ENCODE measurements at places on chromosomes 4 and X.
A peak's percentile ranks its signal among the peaks of the same experiment; 100 is the strongest.

- no peak for DNase-seq
Observed at GRCh38 chrX:112786076-112786475, 54.6 kb downstream of the AMOT start.

DNA sequence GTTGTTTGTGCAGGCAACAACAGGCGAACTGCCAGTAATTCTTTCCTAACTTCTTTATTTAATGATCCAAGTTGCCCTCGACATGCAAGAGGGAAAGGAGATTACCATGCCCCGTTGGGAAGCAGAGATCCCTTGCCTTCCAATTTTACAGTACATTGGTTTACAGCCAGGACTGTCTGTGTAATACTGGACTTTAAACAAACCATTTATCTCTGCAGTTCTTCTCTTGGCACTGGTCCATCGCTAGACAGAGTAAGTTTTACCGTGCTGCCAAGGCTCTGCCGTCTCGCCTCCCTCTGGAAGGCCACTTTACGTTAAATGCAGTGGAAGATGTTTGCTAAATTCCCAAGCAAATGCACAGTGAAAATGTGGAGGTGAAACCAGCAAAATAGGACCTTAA, 660.3 kb upstream of the PRKX start:
- DNase-seq: no peak

DNA sequence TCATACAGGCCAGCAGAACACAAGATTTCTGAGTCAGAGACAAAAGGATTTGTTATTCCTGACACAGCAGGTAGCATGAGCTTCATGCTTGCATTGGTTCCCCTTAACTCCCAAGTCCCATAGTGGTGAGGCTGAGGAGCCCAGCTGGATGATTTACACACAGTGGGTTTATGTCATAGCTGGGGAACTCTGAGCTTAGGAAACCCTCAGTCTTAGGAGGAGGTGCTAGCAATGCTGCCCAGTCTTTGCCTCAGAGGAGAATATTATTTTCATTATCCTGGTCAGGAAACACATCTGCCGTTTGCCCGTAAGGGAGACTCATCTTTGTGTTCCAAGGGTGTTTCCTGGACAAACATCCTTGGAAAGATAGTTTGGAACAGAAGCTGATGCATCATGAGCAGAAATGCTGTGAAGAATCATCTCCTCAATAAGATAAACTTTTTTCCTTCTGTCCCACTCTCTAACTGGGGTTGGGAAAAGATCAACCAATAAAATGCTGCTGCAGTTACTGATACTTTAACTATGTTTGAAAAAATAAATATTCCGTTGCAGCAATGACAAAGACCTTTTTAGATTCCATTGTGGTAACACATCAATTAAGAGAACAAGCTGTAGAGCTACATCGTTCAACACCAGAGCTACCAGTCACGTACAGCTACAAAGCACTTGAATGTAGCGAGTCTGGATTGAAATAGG, 146.8 kb downstream of the DCLK2 start:
- DNase-seq: no peak

GRCh38 chr4:41927796-41928499, 7.3 kb upstream of the TMEM33 start:
- DNase-seq: no peak

DNA sequence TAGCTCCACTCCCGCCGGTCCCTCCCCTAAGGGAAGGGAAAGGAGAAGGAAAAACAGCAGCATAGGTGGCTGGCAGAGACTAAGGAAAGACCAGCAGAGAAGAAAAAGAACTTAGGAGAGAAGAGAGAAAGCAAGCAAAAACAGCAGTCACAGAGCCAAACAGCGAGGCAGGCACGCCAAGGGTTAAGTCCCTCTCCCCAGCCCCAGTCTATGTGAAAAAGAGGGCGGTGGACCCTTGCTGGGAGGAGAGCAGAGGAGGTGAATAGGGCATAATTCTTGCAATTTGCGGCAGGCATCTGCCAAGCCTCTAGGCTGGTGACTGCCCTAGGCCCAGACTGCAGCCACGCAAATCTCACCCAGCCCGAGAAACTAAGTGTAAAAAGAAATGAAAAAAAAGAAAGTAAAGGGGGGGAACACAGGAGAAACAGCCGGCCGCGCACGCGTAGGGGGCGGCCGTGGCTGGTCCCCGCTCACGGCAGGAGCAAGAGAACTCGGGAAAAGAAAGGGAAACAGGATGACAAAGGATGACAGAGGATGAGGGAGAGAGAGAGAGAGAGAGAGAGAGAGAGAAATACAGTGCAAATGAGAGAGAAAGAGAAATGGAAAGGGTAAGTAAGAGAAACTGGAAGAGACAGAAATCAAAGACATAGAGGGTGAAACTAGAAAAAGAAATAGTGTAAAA, 48.6 kb downstream of the MAGEA9 start:
- DNase-seq: peak; percentile 41

DNA sequence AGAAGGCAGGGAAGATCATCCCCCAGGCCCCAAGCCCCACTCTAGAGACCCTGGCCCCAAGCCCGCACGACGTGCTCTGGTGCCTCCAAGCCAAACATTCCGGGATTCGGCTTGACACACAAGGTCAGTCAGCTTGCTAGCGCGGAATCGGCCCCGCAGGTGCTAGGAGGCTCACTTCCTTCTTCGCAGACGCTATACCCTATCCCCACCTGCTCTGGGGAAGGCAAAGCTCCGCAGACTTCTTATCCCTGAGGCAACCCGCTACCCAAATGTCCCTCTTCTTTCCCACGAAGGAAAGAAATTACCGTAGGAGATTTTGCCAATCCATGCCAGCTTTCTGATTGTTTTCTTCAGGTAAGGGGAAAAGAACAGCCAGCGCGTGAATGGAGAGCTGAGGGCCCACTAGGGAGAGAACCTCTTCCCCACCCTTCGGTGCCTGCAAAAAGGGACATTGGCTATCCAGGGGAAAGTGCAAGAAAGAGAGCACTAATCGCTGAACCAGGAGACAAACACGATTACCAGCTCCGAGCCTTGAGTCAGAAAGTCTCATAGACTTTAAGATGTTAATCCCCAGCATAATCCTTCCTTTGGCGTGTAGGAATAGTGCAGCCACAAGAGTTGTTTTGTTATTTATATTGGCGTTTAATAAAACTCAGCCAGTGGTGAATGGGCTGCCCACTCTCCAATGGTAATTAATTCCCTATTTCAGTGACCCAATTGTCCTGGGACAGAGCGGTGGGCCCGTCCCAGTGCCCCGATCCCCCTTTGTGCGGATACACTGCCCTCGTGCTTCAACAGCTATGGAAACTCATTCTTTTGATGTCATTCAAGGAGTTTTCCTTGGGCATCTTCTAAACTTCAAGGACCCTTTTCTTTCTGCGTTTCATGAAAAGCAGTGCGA, 5.4 kb upstream of the NEUROG2 start:
- no peak for DNase-seq

- no peak for DNase-seq
Observed at GRCh38 chrX:27915617-27916016, 65.6 kb downstream of the DCAF8L1 start.

DNA sequence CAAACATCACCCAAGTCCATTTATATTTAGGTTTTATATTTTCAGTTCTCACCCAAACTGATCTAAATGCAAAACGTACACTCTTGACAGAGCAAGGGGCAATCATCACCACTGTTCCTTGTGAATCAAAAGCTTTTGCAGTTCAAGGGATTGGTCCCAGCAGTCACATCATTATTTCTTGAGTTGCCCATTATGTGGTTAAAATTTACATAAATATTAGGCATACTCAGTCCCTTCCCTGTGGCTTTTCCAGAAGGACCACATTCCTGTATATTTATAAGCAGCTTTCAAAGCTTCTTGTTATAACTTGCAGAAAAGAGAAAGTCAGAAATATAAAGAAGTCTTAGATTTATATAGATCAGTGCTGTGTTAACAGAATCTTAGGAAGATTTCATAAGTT, 224.4 kb downstream of the CLCN4 start:
- DNase-seq: no peak

DNA sequence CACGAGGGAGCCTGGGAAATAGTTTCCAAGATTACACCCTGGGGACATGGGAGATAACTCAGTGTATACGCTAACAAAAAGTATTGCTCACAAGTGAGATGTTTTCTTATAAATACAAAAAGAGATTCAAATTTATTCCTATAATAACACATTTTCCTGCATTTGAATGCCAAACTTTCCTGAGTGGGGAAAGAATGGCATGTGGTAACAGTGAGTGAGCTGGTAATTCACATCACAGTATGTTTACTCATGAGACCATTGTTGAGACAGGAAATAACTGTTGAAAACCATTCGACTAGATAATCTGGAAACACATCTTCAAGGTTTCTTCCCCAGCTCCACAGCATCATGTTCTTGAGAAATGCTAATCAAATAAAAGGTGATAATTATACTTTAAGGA, 109.1 kb downstream of the TASL start:
- no peak for DNase-seq

- DNase-seq: no peak
Observed at GRCh38 chr4:146508229-146508939, 13.4 kb downstream of the SLC10A7 start.

GRCh38 chr4:3660086-3660927, 105.9 kb upstream of the ADRA2C start:
- DNase-seq: no peak

DNA sequence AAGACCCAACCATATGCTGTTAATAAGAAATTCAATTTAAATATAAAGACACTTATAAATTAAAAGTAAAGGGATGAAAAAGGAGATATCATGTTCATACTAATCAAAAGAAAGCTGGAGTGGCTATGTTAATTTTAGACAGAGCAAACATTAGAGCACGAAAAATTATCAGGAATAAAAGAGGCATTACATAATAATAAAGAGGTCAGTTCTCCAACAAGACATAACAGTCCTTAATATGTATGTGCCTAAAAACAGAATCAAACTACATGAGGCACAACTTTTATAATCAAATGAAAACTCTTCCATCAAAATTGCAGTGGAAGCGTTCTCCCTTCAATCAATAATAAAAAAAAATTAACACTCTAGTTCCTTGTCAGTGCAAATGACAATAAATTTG, 62.6 kb downstream of the ARHGEF6 start:
- DNase-seq: no peak

DNA sequence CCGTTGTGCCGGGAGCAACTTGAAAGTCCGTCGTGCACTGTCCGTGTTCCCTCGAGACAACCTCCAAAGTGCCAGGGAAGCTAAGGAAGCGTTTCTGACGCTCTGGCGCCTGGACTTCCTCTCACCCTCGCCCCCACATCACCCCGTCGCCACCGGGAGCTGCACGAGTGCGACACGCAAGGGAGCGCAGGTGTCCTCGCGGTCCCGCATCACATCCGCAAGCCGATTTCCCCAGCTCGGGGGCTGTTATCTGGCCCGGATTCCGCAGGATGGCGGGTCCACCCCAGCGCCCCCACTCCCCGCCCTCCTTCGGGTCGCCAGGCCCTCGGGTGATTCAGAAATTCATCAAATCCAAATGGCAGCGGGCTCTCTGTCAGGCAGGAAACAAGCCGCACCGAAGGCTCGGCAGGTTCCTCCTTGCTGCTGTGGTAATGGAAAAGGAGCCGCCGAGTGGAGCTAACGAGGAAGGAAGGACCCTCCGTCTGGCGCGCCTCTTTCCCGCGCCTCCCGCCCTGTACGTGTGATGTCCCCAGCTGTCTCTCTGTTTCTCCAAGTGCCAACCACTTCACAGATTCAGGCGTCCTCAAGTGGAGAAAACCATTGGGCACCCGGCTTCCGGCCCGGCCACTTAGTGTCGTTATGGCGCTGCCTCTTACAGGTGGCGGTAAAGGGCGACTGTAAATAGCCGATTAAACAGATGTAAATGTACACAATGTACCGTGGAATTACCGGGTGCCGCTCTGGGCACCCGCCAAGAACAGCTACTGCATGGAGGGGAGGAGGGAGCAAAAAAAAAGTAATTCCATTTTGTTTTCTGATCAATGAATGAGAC, 921 bp upstream of the SETD7 start:
- DNase-seq: peak; percentile 73

- DNase-seq: no peak
Observed at GRCh38 chr4:115275615-115276014, 162.2 kb upstream of the NDST4 start.

DNA sequence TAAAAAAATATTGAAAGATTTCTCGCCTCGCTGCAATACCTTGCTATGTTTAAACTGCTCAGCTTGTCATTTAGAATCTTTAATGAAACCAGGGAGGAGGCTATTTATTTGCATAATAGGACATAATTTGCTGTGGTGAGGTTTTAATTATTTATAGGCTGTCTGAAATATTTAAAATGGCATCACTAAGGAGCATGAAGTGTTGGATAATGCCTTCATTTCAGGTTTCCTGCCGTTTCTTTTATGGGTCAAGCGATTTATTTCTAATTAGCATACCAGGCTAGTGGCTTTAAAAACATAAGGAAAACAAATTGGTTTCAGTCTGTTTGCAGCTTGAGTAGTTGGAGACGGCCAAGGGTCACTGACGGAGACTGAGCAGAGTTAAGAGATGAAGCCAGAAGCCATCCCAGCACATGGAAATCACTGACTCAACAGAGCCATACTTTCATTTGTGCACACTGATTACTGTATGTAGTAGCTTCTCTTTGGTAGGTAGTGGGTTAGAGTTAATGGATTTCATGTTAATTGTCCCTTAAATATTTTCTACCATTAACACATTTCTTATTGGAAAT, 1962.4 kb upstream of the TENM3 start:
- DNase-seq: no peak

DNA sequence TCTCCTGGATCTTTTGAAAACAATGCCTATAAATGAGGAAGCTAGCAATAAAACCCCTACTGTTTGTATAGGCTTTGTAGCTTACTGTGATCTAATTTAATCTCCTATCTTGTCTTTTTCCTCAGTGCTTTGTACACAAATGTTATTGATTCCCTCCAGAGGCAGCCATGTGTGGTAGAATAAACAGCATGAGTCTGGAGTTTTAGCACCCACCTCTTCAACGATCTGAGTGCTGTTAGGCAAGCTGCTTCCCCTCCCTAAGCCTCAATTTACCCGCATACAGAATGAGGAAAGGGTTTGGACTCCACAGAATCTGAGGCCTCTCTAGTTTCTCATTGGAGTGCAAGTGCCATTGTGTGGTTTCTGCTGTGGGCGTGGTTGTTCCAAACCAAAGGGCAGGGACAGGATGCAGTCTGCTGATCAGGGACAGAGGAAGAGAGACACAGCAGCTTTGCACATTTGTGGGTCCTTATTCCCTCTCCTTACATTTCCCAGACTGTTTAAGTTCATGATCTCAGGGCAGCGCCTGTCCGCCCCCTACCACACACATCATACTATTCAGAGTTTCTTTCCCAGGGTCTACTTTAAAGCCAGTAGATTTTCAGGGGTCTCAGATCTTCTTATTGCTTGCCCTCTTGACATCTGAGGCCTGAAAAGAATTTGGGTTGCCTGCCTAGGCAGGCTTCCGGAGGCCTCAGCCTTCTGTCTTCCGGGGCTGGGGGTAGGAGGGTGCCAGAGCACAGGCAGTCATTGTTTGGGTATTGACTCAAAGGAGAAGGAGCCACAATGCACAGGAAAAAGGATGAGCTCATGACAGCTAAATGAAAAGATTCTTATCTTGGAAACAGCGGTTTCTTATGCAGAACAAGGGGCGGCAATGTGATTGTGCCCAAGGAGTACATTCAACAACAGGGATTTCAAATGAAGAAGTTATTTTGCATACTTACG, 114.9 kb upstream of the TEX13D start:
- DNase-seq: peak; percentile 67

- DNase-seq: no peak
Observed at GRCh38 chrX:15929194-15929593, 74.6 kb upstream of the AP1S2 start.

Data from CD4-positive, alpha-beta T cell treated with Interleukin-21 for 1 hour (primary cell).